NCI-H526 (cell line): ENCODE measurements at places on chromosomes 5 and 9.

DNA sequence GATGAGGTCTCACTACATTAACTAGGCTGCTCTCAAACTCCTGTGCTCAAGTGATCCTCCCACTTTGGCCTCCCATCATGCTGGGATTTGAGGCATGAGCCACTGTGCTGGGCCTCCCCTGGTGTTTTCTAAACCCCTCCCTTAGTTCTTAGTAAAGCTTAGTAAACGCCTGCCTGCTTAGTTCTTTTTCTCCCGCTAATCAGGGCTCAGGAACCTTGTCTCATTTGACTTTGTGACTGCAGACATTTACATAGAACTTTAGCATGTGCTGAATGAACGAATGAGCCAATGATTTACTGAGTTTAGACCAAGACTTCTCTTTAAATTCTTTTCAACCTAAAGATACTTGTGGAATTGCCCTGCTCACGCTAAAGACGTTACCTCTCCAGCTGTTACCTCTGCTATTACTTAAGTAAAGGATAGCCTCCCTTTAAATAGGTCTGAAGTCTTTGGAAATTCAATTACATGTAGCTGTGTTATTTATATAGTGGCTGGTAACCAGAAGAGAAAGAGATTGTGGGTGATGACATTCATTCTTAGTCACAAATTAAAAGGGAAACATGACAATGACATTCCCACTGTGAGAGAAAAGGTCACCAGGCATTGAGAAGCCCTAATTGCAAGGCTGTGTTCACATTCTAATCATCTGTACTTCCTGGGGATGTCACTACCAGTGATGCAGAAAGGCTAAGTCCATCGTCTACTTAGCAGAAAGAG, 18.6 kb upstream of the SUSD1 start:
- DNase-seq = no peak

DNA sequence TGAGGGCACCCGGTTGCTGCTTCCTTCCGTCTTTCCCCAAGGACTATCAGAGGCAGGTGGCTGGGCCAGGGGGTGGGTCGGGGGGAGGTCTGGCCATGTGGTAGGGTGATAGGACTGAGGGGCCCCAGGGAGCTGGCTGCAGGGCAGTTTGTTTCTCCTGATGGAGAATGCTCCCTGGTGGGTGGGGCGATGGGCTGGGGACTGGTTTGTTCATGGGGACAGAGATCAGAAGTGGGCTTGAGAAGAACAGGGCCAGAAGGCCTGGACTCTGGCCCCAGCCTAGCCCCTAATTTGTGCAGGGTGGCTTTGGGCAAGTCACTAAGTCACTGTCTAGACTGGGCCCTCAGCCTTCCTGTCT, 117.4 kb downstream of the RGS3 start:
- DNase-seq = no peak

DNA sequence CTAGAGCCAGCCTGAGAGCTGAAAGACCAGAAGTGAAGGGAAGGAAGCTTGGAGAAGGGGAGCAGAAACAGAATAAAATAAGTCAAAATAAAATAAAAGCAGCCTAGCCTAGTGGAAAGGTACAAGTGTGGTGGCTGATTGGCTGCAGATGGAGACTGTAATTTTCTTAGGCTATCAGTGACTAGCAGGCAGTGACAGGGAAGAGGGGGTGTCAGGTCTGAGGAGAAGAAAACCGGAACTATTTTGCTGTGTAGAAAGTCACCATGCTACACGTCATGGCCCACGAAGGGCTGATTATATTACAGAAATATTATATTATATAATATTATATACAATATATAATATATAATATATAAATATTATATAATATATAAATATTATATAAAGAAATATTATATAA, 98.1 kb upstream of the TAF11L2 start:
- no peak for DNase-seq

- peak; percentile 53 for DNase-seq
These were observed 14.6 kb upstream of the HABP4 start for GRCh38 chr9:96435345-96435744.

GRCh38 chr5:103866169-103866568, 303.6 kb upstream of the NUDT12 start:
- no peak for DNase-seq

DNA sequence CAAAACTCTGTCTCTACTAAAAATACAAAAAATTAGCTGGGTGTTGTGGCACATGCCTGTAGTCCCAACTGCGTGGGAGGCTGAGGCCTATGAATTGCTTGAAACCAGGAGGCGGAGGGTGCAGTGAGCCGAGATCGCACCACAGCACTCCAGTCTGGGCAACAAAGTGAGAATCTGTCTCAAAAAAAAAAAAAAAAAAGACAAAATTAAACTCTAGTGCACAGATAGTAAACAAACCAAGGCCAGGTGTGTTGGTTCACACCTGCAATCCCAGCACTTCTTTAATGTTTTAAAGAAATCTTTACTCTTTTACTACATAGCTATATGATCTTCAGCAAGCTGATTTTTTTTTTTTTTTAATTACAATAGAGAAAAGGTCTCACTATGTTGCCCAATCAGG, 8.4 kb downstream of the ZCCHC10 start:
- DNase-seq = no peak

GRCh38 chr5:5403741-5404140, 18.7 kb upstream of the ICE1 start:
- DNase-seq = no peak

DNA sequence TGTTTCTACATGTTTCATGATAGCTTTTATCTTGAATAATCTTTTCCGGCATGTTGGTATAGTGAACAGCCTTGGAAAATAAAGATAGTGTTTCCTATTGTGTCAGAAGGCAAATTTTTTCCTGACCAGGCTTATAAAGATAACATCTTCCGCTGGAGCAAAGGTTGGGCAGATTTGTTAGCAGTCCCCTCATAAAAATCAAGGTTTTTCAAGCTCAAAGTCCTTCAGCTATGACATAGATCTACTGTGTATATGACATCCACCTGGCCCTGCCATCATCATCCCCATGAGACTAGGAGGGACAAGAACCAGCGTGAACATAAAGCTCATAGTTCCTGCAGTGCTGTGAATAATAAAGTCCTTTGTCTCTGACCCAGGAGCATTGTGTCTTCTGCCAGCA, 30.4 kb upstream of the OTULINL start:
- peak; percentile 82 for DNase-seq

- DNase-seq = no peak
These were observed 3.2 kb downstream of the SH3RF2 start for GRCh38 chr5:145939540-145940065.

- no peak for DNase-seq
These were observed 92.8 kb downstream of the CAMSAP1 start for GRCh38 chr9:135814421-135815095.
